DMS53 (cell line): ENCODE measurements at places on chromosomes 6 and 20.

GRCh38 chr6:111722179-111722731, 116.6 kb upstream of the TRAF3IP2 start:
- no peak for DNase-seq

- no peak for DNase-seq
Measured at GRCh38 chr6:52356017-52356416, 5.9 kb upstream of the PAQR8 start.

DNA sequence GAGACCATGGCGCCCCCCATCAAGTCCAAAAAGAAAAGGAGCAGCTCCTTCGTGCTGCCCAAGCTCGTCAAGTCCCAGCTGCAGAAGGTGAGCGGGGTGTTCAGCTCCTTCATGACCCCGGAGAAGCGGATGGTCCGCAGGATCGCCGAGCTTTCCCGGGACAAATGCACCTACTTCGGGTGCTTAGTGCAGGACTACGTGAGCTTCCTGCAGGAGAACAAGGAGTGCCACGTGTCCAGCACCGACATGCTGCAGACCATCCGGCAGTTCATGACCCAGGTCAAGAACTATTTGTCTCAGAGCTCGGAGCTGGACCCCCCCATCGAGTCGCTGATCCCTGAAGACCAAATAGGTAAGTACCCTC, 41.7 kb upstream of the NAA20 start:
- peak; percentile 53 for DNase-seq

DNA sequence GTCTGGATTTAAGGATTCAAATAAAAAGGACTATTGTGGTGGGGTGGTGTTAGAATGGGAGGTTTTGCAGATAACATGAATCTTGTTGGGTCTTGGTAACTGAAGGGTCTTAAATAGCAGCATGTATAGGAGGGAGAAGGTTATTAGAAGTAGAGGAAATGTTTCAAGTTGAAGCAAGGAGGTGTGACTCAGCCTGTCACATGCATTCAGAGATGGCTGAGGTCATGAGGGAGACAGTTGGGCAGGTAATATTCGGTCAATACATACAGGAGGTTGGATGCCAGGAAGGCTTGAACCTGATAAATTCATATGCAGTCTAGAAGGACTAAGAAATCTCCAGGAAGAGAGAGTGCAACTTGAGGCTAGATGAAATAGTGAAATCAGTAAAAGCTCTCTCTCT, 6.1 kb downstream of the KLHL31 start:
- peak; percentile 42 for DNase-seq

- DNase-seq = peak; percentile 43
Measured at GRCh38 chr6:93684339-93684738, 265.0 kb upstream of the EPHA7 start.

GRCh38 chr6:149244105-149244504, 73.4 kb upstream of the TAB2 start:
- no peak for DNase-seq

GRCh38 chr6:125008261-125008703, 46.0 kb downstream of the RNF217 start:
- no peak for DNase-seq

GRCh38 chr6:154484942-154485341, 25.5 kb downstream of the CNKSR3 start:
- no peak for DNase-seq

GRCh38 chr20:19758501-19759331, 658 bp downstream of the RIN2 start:
- DNase-seq = no peak

DNA sequence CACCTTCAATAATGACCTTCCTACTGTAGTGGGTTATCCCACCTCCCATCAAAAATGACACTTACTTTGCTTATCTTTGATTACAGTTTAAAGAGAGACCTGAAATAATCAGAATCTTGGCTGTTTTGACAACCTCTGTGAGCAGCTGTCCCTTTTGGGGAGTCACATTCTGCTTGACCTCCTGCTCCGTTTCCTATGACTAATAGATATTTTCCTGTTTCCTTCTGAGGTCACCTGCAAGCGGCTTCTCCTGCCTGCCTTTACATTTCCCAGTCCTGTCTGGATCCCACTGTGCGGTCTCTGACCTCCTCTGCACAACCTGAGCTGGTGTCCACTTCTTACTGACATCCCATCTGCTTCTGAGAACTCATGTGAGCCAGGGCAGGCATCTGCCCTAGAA, 54.2 kb downstream of the TRAM2 start:
- DNase-seq = no peak

GRCh38 chr6:134373282-134373922, 55.5 kb upstream of the SGK1 start:
- DNase-seq = peak; percentile 2

- no peak for DNase-seq
Measured at GRCh38 chr6:14713966-14714631, 531.8 kb upstream of the JARID2 start.

DNA sequence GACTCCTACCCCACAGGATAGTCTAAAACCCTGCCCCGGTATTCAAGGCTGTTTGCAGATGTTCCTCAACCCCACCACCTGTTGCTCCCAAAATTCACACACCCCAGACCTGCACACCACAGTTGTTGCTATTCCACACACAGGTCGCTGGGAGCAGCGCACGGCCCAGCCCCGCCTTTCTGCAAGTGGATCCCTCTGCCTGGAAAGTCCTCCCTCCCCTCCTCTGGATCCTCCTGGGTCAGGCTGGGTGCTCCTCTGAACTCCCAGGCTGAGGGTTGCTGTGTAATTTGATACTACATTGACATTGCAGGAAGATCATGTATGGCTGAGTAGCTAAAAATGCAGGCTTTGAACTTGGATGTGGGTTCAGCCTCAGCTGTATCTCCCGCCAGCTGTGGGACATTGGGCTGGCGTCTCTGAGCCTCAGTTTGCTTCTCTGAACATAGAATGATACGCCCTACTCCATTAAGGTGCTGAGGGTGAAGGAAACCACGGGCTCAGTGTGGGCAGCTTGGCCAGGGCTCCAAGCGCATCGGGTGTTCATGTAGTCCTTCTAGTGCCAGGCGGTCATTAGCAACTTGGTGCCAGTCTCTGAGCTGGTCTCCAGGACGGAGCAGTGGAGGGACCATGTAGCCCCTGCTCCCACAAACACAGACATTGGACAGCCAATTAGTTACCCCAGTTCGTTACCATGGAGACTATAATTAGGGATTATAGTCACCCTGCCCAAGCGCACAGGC, 13.9 kb upstream of the CCN5 start:
- DNase-seq = peak; percentile 26

DNA sequence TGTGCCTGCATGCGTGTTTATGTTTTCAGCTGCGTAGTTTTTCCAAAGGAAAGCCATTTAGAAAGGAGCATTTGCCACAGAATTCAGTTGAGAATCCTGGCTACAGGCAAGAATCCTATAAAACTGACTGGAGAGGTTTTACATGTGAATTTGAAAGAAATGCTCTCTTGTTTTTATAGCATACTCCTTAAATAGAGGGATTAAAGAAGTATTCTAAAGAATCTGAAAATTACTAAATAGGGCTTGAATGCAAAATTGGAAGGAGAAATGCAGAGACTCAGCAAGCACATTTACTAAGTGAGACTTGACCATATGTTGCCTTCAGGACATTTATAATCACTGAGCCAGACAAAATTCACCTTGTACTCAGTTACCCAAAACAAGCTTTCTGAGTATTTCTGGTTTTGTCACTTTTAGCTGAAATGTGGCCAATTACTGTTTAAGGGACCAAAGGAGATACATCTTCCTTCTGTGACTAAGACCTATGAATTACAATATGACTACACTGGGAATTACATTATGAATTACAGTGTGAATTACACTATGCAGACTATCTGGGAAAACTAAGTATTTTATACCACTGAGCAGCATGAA, 107.4 kb upstream of the ASCC3 start:
- no peak for DNase-seq

GRCh38 chr20:8205996-8206395, 73.9 kb downstream of the PLCB1 start:
- DNase-seq = peak; percentile 46

DNA sequence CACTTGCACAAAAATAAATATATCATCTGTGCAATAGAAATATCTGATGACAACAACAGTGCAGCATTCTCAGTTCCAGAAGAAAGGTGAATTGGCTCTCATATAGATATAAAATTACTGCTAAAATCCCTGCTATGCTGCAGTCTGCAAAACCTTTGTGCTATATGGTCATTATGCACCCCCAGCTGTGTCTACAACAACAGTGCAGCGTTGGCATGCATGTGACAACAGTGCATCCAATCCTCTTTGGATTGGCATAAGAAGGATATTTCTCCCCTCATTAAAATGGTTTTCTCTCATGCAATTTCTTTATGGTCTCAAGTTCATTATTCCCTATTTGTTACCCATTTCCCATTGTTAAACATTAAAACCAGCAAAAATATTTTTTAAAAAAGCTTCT, 23.1 kb downstream of the OR2B6 start:
- no peak for DNase-seq

GRCh38 chr6:125245109-125245508, 56.7 kb downstream of the HDDC2 start:
- no peak for DNase-seq

GRCh38 chr6:55003719-55004430, 157.3 kb downstream of the FAM83B start:
- DNase-seq = no peak

DNA sequence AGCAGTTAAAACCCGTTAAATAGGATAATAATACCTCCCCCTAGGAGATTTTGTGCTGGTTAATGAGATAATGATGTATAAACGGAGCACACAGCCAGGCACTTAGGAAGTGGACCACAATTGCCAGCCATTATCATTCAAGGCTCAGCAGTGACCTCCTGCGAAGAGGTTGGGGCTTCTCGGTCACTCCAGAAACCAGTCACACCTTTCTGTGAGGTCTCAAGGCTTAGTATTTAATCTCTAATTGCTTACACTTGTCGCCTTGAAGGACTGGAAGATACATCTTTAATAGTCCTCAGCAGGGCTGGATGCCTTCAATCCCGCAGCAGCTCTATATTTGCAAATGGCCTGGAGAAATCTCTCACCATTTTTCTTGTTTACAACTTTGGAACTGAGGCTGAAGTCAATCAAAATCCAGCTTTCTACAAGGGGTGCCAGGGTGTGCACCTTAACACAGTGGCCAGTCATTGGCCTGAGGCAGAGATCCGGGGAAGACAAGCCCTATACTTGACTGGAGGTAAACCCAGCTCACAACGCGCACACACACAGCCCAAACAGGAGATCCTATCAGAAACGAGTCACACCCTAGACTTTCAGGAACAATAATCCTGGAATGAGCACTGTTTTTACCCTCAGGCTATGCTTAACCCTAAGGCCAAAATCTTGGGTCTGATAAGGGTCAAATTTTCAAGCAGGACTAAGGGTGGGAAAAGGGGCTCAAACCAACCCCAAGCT, 1.2 kb downstream of the POU5F1 start:
- no peak for DNase-seq

GRCh38 chr20:36815454-36816091, 42.0 kb upstream of the DSN1 start:
- DNase-seq = no peak

DNA sequence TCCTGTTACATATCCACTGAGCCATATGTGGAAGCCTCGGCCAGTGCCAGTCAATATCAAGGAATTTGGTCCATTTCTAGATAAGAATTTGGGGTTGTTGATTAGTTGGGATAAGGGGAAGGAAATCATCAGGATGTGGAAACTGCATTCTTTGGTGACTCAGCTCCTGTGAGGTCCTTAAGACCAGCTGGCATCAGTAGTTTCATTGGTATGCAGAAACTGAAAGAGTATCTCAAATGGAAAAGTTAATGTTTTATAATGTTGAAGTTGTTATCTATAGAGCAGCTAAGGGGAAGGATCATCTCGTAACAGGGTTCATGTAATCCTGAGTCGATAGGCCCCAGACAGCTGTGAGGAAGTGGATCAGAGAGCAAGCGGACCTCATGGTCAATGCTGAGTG, 87.9 kb upstream of the PRND start:
- DNase-seq = no peak

GRCh38 chr6:45608252-45608913, 230.6 kb upstream of the SUPT3H start:
- DNase-seq = no peak

DNA sequence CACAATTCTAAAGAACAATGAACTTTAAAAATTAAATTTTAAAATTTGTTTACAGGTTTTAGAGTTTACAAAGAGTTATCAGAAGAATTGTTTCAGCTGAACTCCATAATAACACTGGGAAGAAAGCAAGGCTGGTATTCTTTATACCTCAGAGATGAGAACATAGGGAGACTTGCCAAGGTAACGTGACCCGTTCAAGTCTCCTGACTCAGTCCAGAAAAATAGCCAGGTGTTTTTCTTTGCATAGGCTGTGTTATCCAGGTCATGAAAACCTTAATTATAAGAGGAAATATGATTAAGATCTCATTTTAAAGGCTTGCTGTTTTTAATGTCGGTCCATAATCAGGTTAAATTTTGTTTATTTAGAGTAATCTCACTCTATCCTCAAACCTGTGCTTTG, 8.5 kb upstream of the C6orf141 start:
- DNase-seq = peak; percentile 40

DNA sequence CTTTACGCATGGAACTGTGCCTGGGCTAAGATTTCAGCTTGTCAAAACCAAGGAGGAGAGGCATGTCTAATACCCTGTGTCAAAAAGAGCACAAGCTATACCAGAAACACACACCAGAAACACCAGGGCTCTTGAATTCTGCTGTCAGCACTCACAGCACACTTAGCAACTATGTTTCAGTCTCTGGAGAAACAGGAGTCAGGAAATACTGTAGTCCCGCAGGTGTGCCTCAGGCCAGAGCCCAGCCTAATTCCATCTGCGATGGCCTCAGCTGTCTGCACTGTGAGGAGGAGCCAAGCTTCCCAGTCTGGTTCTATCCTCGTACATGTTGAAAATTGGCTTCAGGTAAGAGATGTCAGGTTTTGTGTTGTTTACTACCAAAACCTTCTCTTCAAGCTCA, 31.6 kb downstream of the MTRES1 start:
- no peak for DNase-seq

- DNase-seq = no peak
Measured at GRCh38 chr20:5870568-5870981, 79.8 kb downstream of the TRMT6 start.

DNA sequence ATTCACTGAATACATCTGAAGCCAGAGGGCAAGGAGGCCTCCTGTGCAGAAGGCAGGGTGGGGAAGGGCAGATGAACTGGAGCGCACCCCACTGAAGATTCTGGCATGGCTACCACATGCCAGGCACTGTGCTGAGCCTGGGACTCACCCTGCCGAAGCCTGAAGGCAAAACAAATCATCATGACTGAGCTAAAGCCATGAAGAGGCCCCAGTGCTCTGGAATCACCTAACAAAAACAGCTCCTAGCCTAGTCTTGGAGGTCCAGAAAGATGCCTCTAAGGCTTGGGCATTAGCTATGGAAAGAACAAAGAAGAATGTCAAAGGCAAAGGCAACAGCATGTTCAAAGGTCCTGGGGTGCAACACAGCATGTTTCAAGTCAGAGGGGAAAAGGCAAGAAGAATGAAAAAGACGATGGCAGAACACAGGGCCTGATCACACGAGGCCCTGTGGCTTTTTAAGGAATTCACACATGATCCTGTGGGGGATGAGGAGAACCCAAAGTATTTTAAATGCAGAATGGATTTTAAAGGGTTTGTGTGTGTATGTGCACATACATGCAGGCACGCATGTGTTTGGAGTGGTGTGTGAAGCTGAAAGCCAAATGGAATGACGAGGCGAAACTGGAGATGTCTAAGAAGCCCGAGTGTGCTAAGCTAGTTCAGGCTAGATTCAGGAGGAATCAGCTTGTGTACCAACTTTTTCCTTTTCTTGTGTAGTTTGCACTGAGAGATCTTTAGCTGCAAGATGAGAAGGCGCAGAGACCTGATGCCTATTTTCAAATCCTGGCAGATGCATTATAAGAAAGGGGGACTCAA, 261.4 kb downstream of the ZNF217 start:
- DNase-seq = no peak
